SHP77 (cell line): ENCODE measurements at places on chromosomes 4 and X.
A peak's percentile ranks its signal among the peaks of the same experiment; 100 is the strongest.

DNA sequence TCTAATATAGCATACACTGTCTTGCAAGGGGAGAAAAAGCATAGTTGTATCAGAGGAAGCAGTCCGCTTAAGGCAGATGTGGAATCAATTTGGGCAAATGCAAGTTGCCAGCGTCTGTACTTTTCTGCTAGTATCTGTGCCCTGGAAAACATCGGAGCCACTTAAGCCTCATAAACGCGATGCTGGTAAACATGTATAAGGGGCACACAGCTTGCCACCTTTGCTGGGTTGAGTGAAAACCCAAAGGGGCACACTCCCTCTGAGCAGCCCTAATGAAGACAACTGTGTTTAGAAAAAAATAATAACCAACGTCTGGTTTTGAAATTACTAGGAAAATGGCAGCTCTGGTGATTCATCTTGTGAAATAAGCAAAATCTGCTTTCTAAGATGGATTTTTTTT, 24.3 kb downstream of the SMIM20 start:
- DNase-seq, result no peak

- DNase-seq, result no peak
Measured at GRCh38 chr4:153594210-153594609, 89.9 kb upstream of the TLR2 start.

DNA sequence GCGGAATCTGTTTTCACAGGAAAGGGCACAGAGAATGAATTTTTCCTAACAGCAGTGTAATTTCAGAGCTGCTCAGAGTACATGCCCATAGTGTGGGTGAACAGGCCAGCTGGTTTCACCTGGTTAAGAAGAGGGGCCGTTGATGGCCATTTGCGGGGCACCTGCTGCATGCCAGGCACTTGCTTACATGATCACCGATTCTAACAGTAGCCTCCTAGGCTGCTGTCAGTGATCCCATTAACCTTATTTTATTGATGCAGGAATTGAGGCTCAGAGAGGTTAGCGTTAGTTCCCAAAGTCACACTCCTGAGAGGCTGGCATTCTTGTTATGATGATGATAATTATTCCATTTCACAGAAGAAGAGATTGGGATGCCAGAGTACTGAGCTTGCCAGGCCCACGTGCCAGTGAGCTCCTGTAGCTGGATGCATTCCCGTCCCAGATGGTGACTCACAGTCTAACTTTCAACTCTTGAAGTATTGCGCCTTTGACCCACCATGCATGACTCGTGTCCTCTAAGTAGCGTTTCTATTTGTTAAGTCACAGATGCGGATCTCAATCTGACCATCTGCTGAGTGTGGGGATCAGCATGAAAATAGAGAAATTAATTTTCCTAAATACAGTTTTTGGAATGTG, 76.5 kb downstream of the PSAPL1 start:
- no peak for DNase-seq

DNA sequence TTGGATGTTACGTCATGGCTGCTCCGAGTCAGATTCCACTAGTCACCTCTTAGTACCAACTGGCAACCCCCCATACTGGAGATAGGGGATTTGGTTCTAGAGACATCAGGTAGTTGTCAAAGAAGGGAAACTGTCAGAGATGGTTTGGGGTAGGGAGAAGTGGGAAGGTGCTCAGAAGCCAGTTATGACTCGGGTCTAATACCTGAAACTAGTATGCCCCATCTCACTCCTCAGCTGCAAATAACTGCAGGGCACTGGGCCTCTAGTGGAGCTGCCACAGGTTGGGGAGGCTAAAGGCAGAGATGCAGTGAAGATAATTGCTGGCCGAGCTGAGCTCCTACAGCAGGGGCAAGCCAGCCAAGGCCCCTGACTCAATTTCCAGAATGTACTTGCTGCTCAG, 30.0 kb downstream of the OTUD6A start:
- no peak for DNase-seq

DNA sequence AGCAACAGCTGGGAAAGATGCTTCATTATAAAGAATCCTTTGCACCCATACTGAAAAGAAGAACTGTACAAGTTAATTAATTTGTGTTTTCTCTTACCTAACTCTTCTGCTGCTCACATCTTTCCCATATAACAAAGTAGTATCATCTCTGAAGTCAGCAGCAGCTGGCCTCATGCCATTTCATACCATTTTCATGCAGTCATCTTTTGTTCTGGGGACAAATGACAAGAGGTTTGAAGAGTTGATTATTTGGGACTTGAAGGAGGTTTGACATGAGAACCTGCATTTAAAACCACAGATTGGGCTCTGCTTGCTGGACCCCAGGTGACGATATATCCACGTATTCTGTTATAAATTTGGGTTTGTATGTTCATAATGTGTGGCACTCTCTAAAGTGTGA, 430.3 kb downstream of the SPRY1 start:
- DNase-seq, result no peak

DNA sequence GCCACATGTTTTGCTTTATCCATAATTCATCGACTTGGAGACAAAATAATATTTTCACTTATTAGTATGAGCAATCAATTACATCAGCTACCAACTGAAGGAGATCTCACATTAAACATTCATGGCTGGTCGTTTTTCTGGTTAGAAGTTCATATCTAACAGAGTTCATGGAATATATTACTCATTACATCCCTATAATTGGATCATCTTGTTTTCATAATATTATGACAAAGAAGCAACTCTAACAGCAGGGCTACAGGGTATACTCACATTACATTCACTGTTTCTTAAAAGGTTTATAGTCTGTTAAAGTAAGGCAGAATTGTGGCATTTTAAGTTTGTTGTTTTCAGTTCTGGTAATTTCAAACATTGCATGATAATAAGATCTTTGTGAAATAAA, 33.0 kb downstream of the GSTCD start:
- DNase-seq, result no peak

GRCh38 chr4:83139514-83140156, 25.1 kb upstream of the PLAC8 start:
- DNase-seq, result no peak

DNA sequence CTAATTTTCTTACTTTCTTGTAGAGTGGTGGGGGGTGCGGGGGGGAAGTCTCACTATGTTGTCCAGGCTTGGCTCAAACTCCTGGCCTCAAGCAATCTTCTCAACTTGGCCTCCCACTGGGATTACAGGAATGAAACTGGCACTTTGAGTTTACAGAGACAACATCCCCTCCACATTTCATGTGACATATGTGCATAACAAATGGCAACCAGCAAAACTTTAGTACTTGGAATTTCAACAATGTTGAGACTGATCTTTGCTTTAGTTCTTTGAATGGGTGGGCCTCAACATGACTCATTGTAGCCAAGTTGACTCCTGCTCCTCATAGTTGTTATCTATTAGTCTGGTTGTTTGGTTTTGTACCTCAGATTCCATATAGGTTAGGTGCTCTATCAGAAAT, 11.4 kb upstream of the FMR1 start:
- no peak for DNase-seq

GRCh38 chr4:52982255-52982945, 120.3 kb downstream of the RASL11B start:
- DNase-seq, result peak; percentile 59

DNA sequence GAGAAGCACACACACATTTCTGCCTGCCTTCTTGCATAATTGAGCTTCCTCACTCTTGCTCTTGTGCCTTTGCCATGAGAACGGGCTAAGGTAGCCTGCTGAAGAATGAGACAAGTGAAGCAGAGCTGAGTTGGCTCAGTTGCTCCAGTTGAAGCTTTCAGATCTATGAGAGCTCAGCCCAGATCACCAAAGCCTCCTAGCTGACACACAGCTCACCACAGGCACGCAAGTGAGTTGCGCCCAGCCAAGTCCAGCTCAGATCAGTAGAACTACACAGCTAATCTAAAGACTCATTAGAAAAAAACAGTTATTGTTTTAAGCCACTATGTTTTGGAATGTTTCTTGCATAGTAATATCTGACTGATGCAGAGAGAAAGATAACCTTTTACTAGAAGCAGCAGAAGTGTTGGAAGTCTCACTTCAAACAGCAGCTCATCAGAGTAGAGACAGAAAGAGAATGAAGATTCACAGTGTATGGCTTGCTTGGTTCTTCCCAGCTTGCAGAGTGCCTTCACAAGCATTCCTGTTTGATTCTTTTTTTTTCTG, 362.4 kb downstream of the MID1IP1 start:
- DNase-seq, result no peak

DNA sequence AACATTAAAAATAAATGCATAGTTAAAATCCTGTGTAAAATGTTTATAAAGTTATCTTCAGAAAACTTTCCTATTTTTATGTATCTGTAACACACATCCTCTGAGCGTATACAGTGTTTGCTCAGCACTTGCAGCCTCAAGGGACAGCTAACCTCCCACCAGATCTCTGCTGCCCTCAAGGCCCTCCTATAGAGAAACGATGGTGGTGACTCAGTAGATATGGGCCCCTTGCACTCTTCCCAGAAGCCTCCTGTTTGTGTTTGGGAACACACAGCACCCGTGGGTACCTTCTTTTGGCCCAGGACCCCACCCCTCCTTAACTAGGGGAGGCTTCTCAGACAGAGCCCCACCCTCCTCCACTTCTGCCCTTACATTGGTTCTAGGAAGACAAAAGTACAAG, 26.7 kb downstream of the PJA1 start:
- no peak for DNase-seq

- DNase-seq, result no peak
Measured at GRCh38 chr4:186920483-186920882, 196.8 kb upstream of the FAT1 start.

- no peak for DNase-seq
Measured at GRCh38 chr4:187552781-187553180, 442.8 kb upstream of the ZFP42 start.

- DNase-seq, result no peak
Measured at GRCh38 chr4:89300499-89300898, 7.1 kb downstream of the GPRIN3 start.

DNA sequence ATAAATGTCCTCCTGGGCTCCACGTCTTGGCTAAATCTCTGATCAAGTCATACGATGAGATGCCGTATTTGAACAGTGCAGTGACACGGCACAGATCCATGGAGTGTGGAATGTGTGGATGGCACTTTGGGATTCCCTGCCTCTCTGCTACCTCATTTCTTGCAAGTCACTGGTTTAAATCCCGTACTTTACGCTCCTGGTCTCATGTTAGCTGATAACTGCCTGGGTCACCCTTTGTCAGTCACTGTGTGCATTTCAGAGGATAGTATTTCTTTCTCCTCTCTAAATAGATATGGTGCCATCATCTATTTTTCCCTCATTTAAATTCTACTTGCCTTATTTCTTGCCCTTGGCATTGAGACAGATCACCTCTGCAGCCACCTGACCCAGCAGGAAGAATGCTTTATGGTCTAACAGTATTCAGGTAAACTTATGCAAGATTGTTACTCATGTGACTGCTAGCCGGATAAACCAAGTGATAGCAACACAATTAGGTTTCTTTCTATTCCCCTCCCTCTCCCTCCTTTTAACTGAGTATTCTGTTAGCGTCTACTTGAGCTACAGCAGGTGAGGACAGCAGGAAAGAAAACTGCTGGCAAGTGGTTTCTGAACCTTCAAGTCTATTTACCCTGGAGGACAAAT, 2.8 kb downstream of the EGF start:
- DNase-seq, result no peak

DNA sequence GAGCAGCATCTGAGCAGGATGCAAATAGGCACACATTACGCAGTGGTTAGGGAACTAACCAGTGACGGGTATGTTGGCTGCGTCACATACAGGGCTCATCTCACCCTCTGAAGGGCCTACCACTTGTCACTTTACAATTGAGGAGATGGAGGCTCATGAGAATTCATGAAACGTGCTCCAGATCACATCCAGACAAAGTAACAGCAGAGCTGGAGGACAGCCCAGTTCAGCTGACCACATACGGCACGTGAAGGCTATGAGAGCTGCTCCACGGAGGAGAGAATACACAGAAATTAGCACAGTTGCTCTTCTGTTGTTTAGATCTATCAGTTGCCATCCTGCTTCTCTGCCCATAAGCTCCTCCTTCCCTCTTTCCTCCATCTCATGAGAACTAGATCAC, 78.4 kb downstream of the FAM9B start:
- DNase-seq, result no peak

DNA sequence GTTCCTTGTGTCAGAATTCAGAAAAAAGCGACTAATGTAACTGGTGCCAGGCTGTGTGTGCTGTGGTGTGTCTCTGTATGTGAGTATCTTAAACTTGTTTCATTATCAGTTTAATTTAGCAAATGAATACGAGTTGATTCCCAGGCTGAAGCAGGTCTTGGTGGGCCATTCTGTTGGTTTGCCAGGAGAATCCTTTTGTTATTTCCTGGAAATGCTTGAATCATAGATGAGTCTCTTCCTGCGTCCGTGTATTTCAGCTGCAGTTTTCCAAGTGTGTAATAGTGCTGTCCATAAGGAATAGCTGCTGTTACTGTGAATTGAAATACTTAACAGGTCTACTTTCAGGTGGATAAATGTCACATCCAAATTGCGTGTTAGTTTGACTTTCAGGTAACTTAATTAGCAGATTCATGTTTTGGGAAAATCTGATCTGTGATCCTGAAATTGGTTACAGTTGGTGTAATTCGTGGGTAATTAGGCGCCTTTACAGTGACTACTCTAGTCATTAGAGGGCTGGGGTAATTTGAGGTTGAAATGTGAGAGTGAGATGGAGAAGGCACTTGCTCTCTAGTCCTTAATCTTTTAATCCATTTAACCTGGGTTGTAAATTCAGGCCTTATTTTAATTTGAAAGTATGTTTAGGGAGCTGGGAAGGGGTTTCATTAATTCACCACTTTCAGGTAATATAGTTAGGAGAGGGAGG, 23.8 kb downstream of the TMEM131L start:
- DNase-seq, result no peak

- no peak for DNase-seq
Measured at GRCh38 chr4:122842392-122842791, 15.8 kb downstream of the FGF2 start.

GRCh38 chr4:41504167-41504818, 33.7 kb upstream of the LIMCH1 start:
- DNase-seq, result no peak

DNA sequence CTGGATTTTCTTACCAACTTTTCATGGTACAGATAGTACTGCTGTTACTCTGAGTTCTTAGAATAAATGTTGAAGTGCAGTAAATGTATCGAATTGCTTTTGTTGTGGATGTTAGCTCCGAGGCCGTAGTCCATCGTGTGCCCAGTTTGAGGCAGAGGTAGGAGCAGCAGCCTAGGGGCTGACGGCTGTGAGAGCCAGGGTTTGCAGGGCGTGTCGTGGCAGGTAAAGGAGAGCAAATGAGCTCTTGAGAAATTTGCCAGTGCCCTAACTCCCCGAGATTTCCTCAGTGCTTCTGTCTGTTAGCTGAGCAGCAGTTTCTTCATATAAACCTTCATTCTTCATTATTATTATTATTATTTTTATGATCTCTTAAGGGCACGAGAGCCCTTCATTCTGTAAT, 21.6 kb downstream of the PRIMPOL start:
- no peak for DNase-seq

- DNase-seq, result no peak
Measured at GRCh38 chrX:18895189-18895951, 88.5 kb downstream of the PHKA2 start.

DNA sequence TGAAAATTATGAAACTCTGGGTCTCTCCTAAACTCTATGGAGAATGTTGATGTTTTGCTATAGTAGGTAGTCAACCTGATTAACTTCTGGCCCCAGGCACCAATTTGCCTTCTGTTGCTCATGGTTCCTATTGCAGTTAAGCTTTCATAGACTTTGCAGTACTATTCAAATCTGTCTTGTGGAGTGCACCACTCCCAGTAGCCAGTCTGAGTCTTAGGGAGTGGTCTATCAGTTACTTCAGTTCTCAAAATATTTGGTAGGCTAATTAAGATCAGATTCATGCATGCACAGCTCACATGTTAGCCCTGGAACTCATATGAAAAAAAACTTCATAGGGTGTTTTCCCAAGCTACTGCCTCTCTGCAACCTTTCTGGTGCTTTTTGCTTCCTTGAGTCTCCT, 53.3 kb downstream of the BMP15 start:
- no peak for DNase-seq
